ENCODE measurements at places on chromosomes 1 and 21.
A peak's percentile ranks its signal among the peaks of the same experiment; 100 is the strongest.

GRCh38 chr1:87842156-87842555 is 513.5 kb downstream of the LMO4 start:
- no peak for DNase-seq

DNA sequence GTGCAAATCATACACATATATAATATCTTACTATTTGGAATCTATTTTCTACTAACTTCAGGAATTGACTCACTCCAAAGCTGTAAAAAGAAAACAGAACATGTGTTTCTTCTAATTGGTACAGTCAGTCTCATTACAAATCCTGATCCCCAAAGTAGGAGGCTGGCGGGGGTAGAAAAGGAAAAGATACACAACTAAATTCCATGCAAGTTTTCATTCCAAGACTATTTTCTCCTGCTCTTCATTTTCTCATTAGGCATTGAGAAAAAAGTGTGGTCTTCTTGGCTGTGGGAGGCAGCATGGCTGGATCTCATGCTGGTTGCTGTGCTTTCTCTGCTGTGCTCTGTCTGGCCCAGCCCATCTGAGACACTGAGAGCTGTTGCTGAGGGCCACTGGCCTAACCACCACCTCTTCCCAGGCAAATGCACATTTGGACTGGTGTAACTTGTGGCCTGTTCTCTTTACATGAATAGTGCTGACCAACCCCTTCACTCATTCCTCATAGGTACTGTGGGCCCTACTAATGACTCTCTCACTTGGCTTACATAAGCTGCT is 1107.5 kb upstream of the B3GALT2 start:
- DNase-seq = no peak

DNA sequence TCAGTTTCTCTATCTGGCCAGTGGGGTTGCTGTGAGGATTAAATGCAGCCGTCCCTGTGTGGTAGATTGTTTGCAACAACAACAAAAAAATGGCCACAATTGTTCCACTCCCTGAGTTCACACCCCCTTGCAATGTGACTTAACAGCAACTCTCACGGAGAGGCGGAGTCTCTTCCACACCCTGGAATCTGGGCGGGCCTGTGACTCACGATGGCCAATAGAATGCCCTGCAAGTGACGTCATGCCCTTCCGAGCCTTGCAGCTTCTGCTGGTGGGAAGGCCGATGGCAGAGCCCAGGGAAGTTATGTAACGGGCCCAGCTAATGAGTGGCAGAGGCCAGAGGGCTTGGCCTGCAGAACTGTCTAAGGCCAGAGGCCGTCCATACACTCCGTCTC is 87.9 kb downstream of the RIPK4 start:
- peak; percentile 29 for DNase-seq

GRCh38 chr1:98556521-98557158 is 104.9 kb upstream of the SNX7 start:
- DNase-seq = no peak

DNA sequence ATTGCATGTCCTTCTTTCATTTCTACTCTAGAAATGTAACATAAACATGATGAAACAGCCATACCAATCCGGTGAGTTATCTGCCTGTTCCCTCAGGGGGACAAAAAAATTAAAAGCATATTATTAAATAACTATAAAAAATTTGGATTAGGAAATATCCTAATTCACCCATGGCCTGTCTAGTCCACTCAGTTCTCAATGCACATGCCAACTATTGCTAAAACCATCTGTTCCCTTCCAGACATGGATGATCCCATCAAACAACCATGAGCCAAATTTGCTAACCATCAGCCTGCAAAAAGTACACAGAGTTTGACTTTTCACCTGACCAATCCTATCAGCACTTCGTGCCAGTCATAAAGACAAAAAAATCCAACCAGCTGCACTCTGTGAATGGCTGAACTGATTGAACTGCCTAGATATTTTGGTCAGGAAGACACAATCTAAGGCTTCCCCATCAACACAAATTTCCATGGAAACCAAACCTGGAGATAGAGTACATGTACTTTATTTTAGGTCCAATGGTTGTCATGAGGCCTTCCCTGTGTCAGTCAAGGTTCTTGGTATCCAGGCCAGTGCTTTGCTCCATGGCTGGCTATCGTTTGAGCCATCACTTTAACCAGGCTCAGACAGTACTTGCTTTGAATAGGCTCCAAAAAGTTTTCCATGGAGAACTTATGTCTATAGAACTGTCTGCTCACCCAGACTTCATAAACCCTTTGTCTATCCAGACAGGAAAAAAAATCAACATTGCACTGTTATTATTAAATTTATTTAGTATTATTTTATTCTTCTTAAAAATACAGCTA is 570.8 kb downstream of the LTN1 start:
- no peak for DNase-seq

DNA sequence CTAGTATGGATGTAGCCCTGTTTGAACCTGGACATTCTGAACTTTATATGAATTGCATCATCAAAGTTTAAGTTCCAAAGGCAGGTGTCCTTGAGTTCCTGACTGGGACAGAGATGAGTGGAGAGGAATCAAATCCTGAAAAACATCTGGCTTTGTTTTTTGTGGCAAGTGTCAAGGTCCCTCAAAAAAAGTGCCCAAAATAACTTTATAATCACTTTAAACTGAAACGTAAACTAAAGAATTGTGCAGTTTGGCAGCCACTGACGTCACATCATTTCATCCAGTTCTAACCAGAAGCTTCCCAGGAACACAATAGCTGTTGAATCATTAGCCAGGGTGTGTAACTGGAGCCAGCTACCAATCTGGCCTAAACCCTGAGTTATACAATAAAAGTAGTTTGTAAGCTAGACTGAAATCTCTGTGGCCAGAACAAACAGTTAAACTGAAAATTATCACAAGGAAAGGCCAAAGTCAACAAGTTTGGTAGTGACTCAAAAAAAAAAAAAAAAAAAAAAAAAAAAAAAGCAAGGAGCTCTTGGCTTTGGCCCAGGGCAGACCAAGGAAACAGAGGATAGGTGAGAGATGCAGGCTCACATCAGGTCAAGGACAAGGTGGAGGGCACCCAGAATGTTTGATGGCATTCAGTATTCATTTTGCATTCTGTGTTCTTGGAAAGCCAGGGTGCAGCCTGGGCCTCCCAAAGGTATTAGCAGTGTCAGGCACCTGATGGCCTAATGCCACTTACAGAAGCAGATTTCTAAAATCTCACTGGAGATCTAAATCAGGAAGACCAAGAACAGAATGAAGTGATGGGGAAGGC is 74.3 kb downstream of the TNFSF18 start:
- no peak for DNase-seq

Data from stimulated activated CD8-positive, alpha-beta memory T cell treated with anti-CD3 and anti-CD28 coated beads, Interleukin-4, amount 100 ng/mL, for 48 hours (primary cell).